Esophagus mucosa (tissue), 1 donor: ENCODE measurements at places on chromosomes 12 and 14.

GRCh38 chr12:107014055-107014454 lies 27.1 kb upstream of the MTERF2 start:
- ATAC-seq: peak; percentile 98

- no peak for ATAC-seq
Measured at GRCh38 chr12:131620520-131620919, 90.4 kb upstream of the SFSWAP start.

DNA sequence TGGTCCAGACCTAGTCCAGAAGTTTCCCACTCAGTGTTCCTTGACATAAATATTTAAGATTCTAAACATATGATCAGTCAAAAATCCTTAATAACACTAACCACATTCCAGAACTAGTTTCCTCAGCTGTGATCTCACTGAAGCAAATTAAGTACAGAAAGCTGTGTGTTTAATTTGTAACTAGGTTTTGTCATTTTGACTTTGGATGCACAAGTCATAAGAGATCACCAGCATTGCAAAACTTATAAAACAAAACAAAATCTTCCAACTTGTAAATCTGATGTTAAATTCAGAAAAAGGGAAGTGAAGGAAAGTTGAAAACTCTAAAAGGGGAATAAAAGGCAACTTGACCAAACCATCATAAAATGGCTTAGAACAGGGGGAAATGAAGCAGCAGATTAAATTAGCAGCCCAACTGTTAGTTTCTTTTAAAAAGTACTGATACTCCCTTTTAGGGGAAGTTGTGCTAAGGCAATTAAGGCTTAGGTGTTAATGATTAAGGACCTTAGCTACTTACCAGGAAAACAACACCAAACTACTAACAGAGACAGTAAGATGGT lies 56.6 kb downstream of the SH2B3 start:
- no peak for ATAC-seq

DNA sequence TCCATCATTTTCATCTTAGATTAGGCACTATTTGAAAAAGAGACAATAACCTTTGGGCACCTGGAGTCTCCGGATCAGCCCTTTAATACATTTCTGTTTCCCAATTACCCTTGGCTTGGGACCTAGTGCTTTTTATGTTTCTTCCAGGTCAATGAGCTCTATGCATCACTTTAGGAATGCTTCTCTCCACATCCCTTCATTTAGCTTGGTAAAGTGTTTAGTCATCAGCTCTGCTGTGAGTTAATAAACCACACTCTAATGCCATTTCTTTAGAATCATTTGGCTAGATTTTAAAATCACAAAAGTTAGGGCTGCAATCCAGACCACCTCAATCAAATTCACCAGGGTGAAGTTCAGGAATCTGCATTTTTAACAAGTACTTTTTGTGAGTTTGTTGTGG lies 41.7 kb downstream of the RASSF9 start:
- no peak for ATAC-seq

- peak; percentile 24 for ATAC-seq
Measured at GRCh38 chr12:122862872-122863701, 27.8 kb downstream of the HIP1R start.

DNA sequence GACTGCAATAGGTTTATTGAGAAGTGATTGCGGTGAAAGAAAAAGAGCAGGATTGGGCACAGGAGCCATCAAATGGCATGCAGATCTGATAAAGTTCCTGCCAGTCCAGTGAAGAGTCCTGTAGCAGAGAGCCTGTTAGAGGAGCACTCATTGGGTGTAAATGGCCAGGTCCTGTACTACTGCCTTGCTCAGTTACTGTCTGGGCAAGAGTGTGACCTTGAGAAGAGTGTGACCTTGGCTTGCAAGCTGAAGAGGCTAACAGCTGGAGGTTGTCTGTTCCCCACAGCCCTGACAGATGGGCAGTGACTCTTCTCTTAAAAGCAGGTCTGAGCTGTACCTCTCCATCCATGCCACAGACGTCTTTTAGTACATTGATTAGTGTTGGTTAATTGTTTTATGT lies 148.6 kb upstream of the SLC38A2 start:
- no peak for ATAC-seq

DNA sequence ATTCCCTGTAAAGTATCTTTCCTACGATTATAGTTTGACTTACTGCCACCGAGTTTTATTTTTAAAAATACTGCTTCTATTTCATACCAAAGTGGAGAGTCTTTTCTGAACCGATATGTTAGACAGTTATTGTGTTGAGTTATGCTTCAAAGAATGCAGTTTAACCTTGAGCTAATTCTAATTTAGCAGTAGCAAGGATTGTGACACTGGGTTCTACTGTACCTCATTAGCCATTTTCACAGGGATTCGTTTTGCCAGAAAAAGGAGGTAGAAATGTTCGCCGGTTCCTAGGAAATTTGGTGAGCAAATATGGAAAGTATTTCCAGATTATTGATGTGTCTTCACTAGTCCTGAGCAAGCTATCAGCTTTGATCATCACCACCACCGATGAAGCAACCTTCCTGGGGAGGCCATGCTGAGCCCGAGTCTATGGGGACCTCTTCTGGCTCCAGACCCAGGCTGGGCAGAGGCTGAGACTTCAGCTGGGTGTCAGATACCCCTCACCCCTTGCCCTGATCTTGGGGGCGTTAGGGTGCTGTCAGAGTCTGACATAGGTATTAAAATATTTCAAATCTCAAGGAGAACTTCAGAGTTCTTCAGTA lies 13.6 kb downstream of the GLRX5 start:
- no peak for ATAC-seq

DNA sequence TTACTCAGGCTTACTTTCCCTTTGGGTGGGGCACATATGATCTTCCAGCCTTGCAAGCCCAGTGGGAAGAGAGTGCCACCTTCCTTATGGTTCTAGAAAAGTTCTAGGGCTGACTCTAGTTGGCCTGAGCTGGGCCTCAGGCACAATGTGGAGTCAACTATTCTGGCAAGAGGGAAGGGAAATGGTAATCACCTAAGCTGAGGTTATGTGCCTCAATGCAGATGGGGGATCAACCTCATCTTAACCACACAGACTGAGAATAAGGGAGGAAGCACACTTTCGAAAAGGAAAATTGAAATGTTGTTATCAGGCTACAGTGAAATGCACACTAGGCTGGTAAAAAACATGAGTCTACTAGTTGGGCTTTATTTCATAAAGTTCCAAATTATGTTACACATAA lies 77.5 kb upstream of the RMST start:
- ATAC-seq: no peak

GRCh38 chr14:63032641-63033040 lies 12.6 kb downstream of the KCNH5 start:
- ATAC-seq: no peak

- ATAC-seq: no peak
Measured at GRCh38 chr12:89216211-89216952, 135.9 kb downstream of the DUSP6 start.

- no peak for ATAC-seq
Measured at GRCh38 chr12:14249368-14249767, 116.1 kb upstream of the ATF7IP start.

DNA sequence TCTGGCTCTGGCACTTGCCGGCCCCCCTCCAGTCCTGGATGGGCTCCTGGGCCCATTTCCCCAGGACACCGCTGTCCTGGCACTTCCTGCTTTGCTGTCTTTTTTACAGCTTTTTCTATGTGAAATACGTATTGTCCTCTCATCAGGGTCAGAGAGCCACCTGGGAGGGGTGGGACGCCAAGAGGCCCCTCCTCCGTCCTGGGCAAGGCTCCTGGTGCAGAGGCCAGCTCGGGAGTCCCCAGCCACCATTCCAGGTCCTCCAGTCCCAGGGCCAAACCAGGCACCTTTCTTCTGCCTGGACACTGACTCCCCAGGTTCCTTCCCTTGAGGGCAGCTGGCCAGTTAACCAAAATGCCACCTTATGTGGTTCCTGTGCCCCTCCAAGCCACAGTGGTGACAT lies 22.8 kb downstream of the ARL6IP4 start:
- ATAC-seq: no peak

DNA sequence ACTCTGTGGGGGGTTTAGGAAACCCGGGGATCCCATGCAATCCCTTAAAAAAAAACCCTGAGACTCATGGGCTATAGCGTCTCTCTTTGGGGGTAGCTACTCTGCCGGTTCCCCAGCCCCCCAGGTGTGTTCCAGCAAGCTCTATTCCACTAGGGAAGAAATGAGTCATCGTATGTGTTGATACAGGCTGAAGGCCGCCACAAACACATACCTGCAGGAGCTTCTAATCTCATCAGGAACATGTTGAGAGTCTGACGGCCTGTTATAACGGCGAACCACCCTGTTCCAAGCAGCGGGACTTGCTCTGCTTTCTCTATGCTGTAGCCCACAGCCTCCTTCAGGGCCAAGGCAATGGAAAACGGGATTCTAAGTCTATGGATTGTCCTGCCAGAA lies 977 bp upstream of the KRT5 start:
- peak; percentile 41 for ATAC-seq

GRCh38 chr12:77058740-77059139 lies 6.6 kb downstream of the E2F7 start:
- no peak for ATAC-seq

GRCh38 chr12:49777800-49778748 lies 36.7 kb downstream of the TMBIM6 start:
- ATAC-seq: peak; percentile 58

- ATAC-seq: no peak
Measured at GRCh38 chr14:93752980-93753561, 35.2 kb downstream of the PRIMA1 start.

- peak; percentile 54 for ATAC-seq
Measured at GRCh38 chr14:77023001-77023996, 5.2 kb downstream of the IRF2BPL start.

DNA sequence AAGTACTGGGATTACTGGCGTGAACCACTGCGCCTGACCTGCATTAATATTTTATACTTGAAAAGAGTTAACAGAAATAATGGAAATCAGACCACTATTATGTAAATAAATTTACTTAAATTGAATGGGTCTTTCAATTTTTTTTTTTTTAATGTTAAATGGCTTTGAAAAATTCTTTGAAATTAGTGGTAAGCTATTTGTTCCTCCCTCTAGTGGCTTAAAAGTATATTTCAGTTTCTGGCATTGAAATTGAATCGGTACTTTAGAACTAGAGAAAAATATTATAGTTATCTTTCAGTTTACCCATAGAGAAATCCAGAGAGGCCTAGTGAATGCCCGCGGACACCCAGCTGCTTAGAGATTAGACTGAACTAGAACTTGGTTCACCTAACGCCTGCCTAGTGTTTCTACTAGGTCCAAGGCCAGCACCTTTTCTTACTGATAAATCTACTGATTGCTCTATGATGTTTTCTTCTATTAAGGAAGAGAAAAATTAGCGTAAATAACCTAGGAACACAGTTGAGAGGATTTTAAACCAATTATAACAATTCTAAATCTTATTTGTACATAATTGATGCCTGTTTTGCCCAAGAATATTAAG lies 106.5 kb downstream of the EML1 start:
- ATAC-seq: no peak

GRCh38 chr12:93156086-93156716 lies 221.5 kb upstream of the NUDT4 start:
- ATAC-seq: no peak

DNA sequence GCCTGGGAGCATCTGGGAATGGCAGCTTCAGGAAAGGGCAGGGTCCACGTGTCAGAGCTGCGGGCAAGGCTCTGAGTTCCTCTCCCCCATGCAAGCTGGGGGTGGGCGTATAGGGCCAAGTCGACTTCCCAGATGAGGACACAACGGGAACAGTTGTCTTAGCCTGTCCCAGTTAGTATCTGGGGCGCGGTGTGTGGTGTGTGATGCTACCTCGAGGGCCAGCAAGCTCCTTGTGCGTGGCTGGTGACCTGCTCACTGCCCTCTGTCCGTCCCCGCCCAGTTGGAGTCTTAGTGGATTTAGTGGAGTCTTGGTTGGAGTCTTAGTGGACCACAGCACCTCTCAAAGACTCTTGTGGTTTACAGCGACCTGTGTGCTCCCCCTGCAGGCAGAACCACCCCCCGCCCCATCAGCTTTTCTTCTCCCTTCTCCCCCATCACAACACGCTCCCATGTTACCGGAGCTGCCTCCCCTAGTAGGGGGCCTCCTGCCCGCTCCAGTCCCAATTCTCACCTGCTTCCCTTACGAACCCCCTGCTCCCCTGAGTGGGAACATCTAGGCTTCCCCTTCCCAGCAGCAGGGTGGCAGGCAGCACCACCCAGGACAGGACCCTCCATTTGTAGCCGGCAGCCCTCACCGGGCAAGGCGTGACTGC lies 8.7 kb downstream of the ASPG start:
- no peak for ATAC-seq

DNA sequence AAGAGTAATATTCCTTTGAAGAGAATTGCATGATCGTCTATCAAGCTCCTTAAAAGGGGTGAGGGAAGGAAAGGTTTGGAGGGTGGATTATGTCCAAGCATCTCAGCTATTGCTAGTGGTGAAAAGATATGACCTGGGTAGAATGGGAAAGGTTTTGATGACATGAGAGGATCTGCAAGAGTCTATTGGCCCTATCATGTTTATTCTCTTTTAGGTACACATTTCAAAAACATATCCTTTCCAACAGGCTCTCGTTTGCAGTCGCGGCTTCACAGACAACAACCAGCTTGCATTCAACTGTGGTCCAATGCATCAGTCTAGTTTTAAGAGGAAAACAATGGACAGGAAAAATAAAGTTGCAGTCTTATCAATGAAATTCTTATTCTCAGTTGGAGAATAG lies 17.1 kb downstream of the FOXG1 start:
- no peak for ATAC-seq

GRCh38 chr14:83147006-83147405 lies 1613.4 kb upstream of the SEL1L start:
- no peak for ATAC-seq

- ATAC-seq: no peak
Measured at GRCh38 chr14:105913221-105913620, 386.8 kb downstream of the TMEM121 start.

DNA sequence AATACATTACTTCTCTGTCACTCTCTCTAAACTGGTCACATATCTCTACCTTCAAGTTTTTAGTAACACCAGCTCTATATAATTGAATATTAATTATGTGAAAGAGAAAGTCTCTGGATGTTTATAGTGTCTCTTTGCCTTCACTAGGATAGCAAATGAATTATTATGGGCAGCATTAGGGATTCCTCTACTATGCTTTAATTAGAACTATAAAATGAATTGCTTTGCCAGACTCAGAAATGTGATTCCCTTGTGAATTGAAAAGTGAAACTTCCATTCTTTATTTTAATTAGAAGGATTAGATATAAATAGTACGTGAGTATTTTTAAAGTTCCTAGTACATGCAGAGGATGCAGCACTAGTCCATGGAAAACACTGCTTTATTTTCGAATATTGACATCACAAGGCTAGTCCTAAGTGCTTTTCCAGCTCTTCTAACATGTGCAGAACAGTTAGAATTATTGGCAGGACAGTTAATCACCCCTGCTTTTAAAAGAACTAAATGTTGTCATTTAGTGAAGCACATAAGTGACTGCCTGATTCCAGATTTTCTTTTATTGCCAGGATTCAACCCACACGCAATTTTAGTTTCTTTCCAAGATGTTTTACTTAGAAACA lies 23.0 kb upstream of the REP15 start:
- no peak for ATAC-seq

DNA sequence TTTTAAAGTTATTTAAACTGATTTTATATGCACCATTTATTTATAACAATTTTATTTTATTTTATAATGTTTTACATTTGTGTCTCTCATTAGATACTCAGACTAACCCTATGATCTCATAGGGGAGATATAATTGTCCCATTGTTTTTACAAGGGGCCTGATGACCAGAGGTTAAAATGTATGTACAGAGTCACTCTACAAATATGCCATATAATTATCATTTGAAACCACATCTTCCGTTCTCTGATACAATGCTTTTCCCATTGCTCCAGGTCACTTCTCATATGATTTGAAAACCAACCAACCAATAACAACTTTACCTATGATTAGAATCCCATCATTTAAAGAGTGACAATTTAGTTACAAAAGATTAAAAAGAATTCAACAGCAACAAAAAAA lies 137.8 kb downstream of the GPHN start:
- no peak for ATAC-seq

- ATAC-seq: no peak
Measured at GRCh38 chr14:99205086-99205688, 66.8 kb downstream of the BCL11B start.
